Stimulated activated CD8-positive, alpha-beta memory T cell treated with anti-CD3 and anti-CD28 coated beads, Interleukin-4, amount 100 ng/mL, for 1 hour (primary cell): ENCODE measurements at places on chromosomes 5 and 9.

GRCh38 chr9:134663753-134664415 is 22.3 kb downstream of the COL5A1 start:
- no peak for DNase-seq

GRCh38 chr5:169225830-169226356 is 75.0 kb downstream of the SLIT3 start:
- no peak for DNase-seq

DNA sequence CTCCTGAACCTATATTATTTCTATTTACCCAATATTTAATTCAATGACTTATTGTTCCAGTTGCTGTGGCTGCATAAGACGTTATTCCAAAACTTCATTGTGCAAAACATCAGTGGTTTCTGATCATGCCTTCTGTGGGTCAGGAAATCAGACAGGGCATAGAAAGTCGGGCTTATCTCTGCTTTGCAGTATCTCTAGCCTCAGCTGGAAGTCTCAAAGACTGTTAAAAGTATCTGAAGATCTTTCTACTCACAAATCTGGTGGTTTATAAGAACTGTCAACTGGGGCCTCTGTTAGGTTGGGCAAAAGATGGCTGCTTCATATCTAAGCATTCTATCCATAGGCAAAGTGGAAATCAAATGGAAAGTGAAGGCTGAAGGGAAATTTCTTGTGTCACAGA is 687.7 kb upstream of the ARRDC3 start:
- DNase-seq = no peak

GRCh38 chr9:79616971-79617370 is 45.2 kb downstream of the TLE4 start:
- no peak for DNase-seq

DNA sequence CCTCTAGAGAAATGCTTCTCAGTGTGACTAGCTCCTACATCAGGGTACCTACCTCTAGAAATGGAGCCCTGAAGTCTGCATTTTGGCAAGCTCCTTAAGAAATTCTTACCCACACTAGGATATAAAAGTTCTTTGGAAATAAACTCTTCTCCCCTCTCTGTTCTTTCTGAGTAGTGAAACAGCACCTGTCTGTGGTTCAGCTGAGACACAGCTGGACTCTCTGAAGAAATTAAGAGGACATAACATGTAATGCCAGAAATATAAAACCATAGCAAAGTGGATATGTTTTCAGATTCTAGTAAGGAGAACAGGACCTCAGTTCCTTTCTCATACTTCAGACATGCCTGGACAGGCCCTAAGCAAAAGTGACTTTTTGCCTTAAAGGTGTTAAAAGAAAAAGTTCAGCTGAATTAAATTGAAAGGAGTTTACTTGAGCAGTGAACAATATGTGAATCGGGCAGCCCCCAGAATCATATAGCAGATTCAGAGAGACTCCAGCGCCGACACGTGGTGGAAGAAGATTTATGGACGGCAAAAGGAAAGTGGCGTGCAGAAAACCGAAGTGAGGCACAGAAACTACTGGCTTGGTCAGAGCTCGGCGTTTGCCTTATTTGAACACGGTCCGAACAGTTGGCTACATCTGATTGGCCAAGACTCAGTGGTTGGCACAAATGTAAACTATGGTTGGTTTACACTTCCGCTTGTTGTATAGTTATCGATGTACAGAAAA is 64.5 kb downstream of the PRKACG start:
- DNase-seq = no peak

DNA sequence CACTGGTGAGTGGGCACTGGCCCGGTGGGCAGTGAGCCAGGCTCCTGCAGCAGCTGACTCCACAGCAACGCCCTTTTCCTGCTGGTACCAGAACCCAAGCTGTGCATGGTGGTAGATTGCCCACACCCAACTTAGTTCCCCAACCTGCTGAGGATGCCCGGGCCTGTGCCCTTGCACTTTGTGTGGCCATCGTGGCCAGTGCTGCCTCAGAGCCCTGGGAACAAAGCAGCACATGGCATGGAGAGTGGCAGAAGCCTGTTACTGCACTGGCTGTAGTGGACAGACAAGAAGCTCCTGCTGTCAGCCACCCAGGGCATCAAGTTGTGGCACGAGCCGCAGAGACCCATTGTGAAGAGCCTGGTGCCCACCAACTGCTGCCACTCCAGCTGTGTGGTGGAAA is 612.9 kb downstream of the DNAH5 start:
- no peak for DNase-seq

DNA sequence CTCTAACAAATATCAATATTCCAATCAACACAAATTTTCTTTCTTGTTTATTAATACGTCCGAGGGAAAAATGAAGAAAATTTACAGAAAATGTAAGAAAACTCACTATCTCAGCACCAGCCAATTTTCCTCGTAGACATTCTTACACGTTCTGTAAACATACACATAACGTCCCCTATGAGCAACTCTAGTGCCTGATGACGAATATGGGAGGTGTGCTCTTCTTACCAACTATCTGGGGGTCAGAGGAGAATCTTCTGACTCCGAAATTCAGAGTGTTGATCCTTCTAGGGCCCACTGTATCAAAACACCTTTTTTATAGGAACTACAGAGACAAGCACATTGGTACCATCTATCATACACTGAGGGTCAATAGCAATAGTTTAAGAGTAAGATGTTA is 198.7 kb downstream of the GAPVD1 start:
- DNase-seq = no peak

- DNase-seq = no peak
These were observed 12.6 kb downstream of the HNRNPH1 start for GRCh38 chr5:179610903-179611265.

- no peak for DNase-seq
These were observed 28.7 kb upstream of the TIMD4 start for GRCh38 chr5:156991714-156992113.

GRCh38 chr5:76625087-76625815 is 2.0 kb upstream of the F2RL2 start:
- no peak for DNase-seq

GRCh38 chr5:38551030-38552017 is 5.1 kb downstream of the LIFR start:
- no peak for DNase-seq

DNA sequence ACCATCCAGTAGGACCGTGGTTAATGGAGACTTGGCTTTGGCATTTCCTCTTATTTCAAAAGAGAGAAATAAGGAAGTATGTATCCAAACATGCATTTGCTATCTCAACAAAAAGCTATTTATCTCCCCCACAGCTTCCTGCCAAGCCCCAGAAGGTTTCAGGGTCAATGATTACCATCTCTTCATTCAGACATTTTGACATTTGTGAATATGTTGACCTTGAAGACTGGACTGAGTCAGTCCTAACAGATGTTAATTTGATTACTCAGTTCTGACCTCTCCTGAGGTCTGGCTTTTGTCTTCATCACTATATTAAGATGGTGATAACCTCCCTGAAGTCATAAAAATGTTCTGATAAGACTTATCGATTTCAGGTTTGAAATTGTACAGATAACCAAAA is 479.4 kb downstream of the AGTPBP1 start:
- no peak for DNase-seq

GRCh38 chr9:72954431-72955125 is 1.7 kb upstream of the ALDH1A1 start:
- no peak for DNase-seq

GRCh38 chr5:8701251-8701650 is 832.3 kb downstream of the MTRR start:
- DNase-seq = no peak

DNA sequence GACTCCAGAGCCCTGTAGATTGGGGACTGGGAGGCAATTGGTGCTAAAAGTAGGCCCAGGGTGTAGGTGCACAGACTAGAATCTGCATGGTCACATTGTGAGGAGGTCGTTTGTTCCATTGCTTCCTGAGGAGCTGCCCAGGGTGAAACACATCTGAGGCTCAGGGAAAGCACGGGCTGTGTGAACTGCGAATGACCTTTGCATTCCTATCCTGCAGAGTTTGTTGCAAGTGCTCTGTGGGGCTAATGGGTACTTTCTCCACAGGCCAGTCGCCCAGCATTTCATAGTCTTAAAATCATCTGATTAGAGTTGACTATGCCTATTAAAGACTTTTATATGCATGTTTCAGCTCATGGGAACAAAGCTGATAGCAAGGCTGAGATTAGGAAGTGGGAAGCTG is 14.4 kb upstream of the SLC46A2 start:
- no peak for DNase-seq

- no peak for DNase-seq
These were observed 307.9 kb downstream of the SPOCK1 start for GRCh38 chr5:137191179-137191578.

DNA sequence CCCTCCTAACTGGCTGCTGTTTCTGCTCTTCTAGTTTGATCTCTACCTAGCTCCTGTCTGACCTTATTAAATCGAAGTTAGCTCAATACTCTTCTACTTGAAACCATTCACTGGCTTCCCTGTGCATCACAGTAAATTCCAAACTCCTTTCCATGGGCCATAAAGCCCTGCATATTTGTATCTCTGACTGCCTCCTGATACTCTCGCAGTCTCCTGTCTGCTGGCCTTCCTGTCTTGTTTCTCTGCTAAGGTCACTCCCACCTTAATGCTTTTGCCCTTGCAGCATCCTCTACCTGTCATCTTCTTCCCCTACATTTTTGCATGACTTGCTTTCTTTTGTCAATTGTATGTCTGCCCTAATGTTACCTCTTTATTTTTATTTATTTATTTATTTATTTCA is 44.8 kb downstream of the SNCAIP start:
- no peak for DNase-seq

GRCh38 chr5:98096155-98096554 is 677.3 kb upstream of the RGMB start:
- DNase-seq = no peak

DNA sequence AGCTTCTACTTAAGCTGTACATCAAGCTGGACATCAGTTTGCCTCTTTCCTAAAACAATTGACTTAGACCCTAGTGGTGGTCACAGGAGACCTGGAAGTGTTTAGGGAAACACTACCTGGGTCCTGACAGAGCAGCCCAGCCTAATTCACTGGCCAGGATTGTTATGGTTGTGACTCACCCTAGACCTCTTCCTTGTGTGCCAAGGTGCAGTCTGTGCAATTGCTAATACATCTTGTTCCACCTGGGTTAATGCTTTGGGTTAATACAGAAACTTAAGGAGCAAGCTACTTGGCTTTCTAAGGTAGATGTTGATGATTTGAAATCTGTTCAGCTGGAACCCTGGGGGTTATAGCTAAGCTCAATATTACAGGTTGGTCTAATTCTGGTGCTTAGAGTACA is 48.7 kb upstream of the SLC46A2 start:
- DNase-seq = no peak
